Activated CD8-positive, alpha-beta memory T cell treated with anti-CD3 and anti-CD28 coated beads, Interleukin-2, amount 10 ng/mL, durations not matched to agents 7 days and 5 days (primary cell): ENCODE measurements at places on chromosomes 7 and 10. TPM values are rescaled to one million over a fixed set of nuclear protein-coding genes. Genes with fewer than 3 reads are reported as not detected.

DNA sequence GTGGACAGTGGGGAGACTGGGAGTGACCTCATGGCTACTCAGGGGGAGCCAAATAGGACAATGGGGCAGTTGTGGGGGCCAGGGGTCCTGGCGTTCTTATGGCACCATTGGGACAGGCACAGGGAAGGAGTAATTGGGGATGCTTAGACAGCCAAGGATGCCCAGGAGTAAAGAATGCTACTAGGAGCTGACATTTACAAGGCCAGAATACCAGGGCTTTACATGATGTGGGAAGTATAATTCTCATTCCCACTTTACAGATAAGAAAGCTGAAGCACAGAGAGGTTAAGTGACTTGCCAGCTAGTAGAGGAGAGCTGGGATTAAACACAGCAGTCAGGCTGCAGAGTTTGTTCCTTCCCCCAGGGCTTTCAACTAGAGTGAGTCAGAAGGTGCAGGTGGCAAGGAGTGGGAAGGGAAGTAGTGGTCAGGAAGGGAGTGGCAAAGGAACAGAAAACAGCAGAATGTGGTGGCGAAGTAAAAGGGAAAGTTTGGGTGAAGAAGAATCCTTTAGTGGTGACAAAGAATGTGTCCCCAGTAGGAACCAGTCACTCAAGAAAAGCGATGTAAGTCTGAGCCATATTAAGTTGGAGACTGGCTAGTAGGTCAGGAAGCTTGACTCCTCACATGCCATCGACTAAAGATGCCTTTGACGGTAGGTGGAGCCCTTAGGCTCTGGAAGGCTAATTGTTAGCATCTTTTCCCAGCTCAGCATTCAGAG lies 32.8 kb downstream of the CPVL start:
- DNase-seq = no peak

GRCh38 chr7:107690084-107690483 lies 29.5 kb downstream of the SLC26A4 start:
- no peak for DNase-seq

- no peak for DNase-seq
Measured at GRCh38 chr7:95141755-95142154, 182.6 kb downstream of the PON1 start.

DNA sequence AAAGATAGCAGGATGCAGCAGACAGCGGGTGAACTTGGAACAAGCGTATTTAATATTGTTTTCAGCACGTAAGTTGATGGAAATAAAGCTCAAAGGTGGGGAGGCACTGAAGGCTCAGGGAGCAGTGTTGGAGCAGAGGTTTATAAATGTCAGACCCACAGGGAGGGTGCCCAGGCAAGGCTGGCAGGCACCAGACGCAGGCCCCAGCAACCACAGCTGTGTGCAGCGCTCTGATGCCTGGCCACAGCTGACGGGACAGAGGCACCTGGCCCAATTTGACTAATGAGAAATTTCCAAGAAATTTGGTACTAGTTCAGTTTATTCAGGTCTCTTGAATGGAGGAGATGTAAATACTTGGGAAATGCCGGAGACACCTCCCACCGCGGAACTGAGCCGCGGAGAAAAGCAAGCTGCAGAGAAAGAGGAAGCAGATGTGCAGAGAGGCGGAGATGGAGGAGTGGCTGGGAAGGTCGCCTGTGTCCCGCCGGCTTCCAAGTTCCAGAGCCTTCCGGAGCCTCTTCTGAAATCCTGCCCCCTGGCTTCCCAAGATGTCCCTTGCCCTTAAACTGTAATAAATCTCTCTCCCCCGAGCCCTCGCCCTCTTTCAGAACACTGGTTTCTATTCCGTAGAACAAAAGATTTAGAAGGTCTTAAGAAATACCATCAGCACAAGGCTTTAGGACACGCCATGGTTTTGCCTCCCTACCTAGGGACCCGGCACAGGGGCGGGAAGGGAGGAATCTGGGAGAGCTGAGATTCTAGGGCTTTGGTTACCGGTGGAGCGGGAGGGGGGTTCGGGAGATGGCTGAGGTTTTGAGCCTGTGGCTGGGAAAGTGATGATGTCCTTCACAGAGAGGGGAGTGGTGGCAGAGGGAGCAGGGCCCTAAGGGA lies 38.4 kb upstream of the PLXNA4 start:
- DNase-seq = no peak

GRCh38 chr10:107971973-107972372 lies 807.5 kb upstream of the SORCS1 start:
- DNase-seq = no peak

- no peak for DNase-seq
Measured at GRCh38 chr7:98286093-98286539, 4.6 kb downstream of the BRI3 start.

GRCh38 chr7:99674995-99675742 lies 4.6 kb downstream of the CYP3A5 start:
- DNase-seq = no peak

- no peak for DNase-seq
Measured at GRCh38 chr7:130699686-130700085, 13.3 kb upstream of the TSGA13 start.

DNA sequence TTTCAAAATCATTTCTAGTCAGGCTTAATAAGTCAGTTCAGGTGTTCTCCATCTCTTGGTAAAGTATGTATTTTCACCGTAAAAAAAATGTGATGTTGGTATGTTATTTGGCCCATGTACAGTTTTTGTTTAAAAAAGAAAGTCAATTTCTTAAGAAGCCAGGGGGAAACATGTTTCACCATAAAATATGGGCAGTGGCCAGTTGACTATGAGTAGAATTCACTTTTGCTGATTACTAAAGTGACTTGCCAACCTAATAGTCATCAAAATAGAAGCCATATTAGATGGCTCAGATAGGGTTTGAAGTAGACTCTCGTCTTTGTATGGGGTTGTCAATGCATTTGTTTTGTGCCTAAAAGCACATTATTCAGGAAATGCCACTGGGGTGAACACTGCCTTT lies 266.3 kb downstream of the BICC1 start:
- DNase-seq = no peak

- no peak for DNase-seq
Measured at GRCh38 chr7:119996634-119997033, 276.3 kb upstream of the KCND2 start.

- no peak for DNase-seq
Measured at GRCh38 chr10:112132435-112132834, 51.1 kb downstream of the GPAM start.

DNA sequence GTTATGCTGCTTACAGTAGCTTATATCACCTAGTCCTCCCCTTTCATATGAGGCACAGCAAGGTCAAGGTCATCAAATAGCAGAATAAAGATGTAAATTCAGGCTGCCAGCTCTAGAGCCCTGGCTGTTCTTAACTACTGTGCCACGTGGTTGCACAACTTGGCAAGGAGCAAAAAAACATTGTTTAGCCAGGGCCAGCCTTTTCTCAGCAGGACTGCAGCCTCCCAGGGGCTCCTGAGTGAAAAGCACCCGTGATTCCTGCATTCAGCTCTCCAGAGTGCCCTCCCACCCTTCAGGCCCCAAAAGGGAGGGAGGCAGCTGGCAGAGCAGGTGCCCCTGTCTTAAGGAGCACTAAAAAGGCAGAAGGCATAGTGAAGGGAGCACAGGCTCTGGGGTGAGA lies 31.8 kb upstream of the TM9SF3 start:
- no peak for DNase-seq

DNA sequence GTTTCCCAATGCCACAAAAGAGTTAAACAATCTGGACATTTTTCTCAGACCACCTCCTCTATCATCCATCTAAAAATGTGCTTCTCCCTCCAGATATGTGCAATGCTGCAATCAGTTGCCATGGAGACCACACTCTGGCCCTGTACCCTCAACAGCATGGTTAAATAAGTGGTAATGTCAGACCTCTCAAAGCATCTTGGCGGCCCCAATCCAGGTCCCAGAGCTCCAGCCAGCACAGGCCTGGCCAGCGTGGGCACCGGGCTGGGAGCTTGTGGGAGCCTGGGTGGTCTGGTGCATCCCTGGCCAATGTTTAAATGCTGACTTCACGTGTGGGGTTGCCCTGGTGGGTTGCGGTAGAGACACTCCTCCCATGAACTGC lies 362.9 kb upstream of the ZNF32 start:
- DNase-seq = no peak

DNA sequence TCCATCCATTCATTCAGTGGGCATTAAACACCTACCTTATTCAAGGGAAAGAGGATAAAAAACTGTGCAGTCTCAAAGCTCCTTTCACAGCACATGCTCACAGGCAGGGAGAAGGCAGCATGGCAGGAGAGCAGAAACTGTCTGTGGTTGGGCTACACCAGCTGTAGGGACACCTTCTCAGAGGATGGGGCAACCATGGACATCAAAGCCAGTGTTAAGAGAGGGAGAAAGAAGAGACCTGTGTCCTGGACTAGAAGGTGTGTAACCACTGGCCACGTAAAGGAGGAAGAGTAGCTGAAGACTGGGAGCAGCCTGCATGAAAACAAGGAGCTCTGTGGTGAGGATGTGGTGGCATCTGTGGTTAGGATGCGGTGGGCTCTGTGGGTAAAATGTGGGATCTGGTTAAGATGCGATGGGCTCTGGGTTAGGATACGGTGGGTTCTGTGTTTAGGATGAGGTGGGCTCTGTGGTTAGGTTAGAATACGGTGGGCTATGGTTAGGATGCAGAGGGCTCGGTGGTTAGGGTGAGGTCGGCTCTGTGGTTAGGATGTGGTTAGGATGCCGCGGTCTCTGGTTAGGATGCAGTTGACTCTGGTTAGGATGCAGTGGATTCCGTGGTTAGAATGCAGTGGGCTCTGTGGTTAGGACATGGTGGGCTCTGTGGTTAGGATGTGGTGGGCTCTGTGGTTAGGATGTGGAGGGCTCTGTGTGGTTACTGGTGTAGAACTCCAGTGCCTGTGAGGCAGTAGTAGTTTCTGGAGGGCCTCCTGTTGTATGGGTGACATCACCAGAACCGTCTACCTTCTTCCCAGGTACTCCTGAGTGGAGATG lies 197.6 kb downstream of the WDR37 start:
- no peak for DNase-seq

DNA sequence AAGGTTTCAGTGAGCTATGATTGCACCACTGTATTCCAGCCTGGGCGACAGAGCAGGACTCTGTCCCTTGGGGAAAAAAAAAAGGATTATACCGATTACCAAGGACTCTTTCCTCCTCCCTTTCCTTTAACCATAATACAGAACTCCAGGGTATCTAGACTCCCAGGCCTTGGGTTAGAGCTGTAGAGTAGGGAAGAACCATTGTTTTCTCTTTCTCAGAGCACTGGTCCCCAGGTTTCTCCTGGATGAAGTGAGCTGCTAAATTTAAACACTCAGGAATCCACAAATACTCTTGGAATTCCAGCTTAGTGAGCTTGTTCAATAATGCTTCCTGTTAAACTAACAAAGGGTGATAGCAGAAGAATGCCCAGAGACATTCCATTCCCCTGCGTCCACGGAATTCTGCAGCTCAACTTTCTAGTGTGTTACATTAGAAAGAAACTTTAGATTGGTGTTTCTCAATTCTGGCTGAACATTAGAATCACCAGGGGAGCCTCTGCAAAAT lies 14.6 kb upstream of the RPEL1 start:
- no peak for DNase-seq

DNA sequence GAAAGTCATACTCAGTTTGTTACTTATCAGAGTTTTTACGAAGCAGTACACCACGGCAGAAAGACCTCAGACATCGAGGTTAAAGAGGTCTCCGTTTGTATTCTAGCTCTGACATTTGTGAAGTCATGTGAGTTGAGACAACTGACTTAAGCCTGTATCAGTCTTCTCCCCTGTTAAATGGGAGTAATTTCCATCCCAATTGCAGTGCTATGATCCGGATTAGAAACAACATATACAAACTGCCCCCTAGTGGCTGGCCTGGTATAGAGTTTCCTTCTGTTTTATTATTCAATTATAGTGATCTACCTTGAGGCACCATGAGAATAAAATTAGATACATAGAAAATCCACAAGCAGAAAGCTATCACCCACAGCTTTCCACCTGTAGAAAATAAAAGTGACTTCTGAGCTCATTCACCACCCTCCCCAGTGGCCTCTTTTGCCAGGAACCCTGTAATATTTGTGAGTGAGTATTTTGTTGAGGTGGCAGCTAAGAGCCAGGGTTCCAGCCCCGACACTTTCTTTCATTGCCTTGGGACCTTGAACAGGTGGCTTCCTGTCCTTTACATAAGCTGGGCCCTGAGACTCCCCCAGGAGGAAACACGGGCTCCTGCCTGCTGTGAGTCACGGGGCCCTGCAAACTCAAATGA lies 607.2 kb upstream of the MGMT start:
- no peak for DNase-seq

DNA sequence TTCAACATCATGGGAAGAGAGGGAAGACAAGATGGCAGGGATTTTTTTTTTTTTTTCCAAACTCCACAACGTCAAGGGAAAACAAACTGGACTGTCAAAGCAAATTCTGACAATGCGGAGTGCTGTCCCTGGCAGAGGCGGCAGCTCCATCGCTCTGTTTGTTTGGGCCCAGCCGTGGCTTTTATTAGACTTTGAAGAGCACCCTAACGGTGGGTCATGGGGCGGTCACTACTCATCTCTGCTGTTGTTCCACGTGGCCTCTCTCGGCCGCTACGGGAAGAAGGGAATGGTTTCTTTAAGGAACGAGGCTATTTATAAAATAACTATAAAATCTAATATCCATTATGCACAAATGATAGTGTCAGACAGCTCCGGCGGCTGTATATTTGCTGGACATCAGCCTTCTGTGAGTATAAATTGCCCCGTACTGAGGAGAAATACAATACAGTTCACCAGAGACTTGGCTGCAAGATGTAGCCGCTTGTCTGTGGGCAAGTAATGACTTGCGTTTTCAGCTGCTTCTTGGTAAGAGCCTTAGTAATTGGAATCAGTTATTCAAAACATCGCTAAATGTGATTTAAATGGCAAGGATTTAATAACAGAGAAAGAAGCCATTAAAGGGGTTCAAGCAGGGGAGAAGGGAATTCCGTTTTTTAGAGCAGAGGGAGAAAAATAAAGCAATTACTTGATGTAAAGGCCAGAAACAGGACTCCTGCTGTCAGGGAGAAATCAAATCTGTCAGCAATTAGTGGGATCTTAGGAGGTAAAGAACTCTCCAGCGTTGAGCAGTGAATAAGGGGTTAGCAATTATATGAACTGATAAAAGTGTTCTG lies 61.7 kb upstream of the RAB11FIP2 start:
- no peak for DNase-seq

DNA sequence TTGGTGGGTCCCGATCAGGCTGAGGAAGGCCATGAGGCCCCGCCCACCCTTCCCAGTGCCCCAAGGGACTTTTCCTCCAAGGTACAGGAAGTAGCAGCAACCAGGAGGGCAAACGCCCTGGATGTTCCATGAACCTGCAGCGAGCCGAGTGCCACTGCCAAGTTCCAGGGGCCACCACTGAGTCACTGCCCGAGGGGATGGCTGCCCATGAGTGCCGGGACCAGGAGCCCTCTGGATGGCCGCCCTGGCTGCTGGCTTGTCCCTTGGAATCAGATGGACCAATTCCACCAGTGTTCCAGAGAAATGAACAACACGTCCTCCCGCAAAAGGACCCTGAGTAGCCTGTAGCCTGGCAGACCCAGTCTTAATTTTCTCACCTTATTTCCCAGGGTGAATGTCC lies 74.2 kb downstream of the ZRANB1 start:
- DNase-seq = no peak

GRCh38 chr10:58806970-58807628 lies 294.4 kb downstream of the BICC1 start:
- DNase-seq = no peak

- DNase-seq = no peak
Measured at GRCh38 chr10:13404305-13404759, 56.2 kb upstream of the SEPHS1 start.

Gene ZNF365
- not detected for total RNA-seq

Gene NPC1L1
- not detected for total RNA-seq

Gene GIMAP1
- 6.8 TPM for total RNA-seq

Gene METTL27
- not detected for total RNA-seq

Gene TRIP6
- total RNA-seq = 39.3 TPM
